ENCODE measurements at places on chromosomes 12 and 14.

DNA sequence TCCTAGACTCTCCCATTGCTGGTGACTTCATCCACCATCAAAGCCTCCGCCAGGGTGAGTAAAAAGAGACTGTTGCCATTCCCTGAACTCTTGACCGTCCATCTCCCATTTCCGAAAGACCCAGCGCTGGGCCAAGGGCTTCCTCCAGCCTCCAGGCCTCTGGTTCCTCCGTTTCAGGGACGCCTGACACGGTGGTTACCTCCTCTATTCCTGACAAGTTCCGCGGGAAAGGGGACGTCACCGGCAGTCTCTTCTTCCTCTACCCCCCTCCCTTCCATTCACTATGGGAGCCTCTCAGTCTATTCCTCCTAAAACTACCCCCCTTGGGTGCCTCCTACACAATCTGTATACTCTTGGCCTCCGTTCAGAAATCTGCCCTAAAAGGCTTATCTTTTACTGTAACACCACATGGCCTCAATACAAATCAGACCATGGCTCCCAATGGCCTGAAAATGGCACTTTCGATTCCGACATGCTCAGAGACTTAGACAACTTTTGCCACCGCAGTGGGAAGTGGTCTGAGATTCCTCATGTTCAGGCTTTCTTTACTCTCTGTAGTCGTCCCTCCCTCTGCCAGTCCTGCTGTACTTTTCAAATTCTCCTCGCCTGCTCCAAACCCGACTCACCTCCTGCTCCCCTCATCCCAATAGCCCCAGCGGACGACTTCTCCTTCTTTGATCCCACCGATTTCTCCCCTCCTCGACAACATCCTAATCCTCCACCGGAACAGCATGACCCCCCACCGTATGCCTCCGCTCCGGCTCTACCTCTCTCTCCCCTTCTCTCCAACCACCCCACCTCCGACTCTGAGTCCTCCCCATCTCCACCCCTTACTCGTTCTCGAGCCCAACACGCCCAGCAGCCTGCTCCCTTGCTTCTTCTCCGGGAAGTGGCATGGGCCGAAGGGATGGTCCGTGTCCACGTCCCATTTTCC lies 70.4 kb downstream of the MOK start:
- no peak for DNase-seq

- no peak for DNase-seq
Measured at GRCh38 chr14:68782091-68782981, 10.5 kb downstream of the ZFP36L1 start.

- no peak for DNase-seq
Measured at GRCh38 chr14:101120641-101121507, 217.4 kb upstream of the RTL1 start.

GRCh38 chr12:3200814-3201233 lies 123.6 kb downstream of the TSPAN9 start:
- no peak for DNase-seq

DNA sequence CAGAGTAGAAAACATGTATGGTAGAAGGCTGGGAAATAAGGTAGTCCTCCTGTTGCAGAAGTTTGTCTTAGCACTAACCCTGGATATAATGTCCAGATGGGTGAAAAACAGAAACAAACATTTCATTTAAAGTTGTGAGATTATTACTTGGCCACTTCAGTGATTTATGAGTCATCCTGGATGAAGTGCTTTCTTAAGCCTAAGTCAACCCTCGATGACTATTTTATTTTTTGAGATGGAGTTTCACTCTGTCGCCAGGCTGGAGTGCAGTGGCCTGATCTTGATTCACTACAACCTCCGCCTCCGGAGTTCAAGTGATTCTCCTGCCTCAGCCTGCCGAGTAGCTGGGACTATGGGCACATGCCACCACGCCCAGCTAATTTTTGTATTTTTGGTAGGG lies 10.2 kb downstream of the DLST start:
- no peak for DNase-seq
